ENCODE measurements at places on chromosomes 12 and 14.

DNA sequence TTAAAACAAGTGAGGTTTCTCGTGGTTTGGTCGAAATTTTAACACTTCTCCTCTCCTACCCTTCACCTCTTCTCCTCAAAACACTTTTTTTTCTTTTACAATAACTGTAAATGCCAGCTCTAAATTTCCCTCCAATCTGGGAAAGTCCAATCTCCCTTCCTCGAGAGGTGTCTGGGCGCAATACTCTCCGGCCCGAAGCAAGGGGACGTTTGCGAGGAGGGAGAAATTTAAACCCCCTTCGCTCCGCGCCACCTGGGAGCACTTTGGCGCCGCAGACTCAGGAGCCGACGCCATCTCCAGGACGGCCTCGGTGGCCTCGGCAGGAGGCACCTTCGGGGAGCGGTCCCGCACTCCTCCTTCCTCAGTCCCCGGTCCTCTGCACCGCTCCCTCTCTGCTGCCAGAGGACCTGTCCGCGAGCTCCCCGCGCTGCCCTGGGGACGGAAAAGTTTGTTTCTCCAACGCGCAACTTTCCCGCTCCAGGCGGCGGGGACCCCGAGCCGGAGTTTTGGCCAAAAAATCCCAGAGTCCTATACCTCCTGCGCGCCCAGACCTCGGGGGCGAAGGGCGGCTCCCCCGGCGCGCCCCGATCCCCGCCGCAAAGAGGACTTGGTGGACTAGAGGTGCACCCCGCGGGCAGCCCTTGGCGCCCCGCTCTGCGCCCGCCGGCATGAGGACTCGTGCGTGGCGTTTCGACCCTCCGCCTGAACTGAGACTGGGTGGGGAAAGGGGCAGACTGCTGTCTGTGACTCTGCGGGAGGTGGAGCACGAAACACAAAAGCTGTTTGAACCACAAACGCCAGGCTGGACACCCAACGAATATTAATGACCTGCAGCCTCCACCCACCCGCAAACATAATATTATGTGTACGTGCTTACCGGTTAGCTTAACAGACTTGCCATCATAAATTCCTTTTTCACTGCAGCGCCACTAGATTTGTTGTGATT lies 95.2 kb upstream of the HMGA2 start:
- no peak for DNase-seq

- no peak for DNase-seq
These were observed 56.7 kb upstream of the CHGA start for GRCh38 chr14:92866181-92866752.

GRCh38 chr12:88970740-88971139 lies 381.6 kb downstream of the DUSP6 start:
- DNase-seq = no peak

GRCh38 chr12:60451457-60451856 lies 855.6 kb downstream of the SLC16A7 start:
- DNase-seq = no peak

- DNase-seq = no peak
These were observed 7.6 kb downstream of the CEP170B start for GRCh38 chr14:104872469-104873341.

DNA sequence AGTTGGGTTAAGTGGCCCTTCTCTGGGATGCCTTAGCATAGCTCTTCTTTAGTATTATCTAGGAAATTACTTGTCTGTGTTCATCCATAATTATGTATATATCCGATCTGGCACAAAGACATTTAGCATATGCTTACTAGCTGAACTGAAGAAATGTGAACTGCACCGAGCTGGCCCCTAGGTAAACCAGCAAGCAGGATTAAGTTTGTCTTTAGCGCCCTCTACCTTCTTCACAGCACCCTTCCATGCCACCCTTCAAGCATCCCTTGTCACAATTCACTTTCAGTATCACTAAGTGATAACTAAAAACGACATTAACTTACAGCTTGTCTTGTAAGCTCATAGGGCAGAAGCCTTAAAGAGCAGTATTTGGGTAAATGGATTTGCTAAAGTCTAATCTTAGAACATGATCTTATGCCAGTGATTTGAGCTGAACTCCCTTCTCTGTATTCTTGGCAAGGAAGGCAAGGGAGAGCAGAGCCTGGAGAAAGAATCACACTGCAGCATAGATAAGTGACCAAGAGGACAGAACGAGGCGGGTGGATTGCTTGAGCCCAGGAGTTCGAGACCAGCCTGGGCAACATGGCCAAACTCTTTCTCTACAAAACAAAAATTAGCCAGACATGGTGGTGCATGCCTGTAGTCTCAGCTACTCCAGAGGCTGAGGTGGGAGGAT lies 2.6 kb upstream of the HAL start:
- no peak for DNase-seq

- DNase-seq = no peak
These were observed 168.2 kb downstream of the ZFP36L1 start for GRCh38 chr14:68624541-68625220.

DNA sequence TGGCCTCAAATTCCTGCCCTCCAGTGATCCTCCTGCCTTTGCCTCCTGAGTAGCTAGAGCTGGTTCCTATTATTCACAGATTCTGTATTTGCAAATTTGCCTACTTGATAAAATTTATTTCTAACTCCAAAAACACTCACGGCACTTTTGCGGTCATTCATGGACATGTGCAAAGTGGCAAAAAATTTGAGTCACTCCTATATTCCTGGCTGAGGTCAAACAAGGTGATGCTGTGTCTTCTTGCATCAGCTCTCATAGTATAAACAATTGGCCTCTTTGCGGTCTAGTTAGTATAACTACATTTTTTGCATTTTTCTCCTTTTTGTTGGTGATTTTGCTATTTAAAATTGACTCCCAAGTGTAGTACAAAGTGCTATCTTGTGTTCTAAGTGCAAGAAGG lies 24.7 kb downstream of the ATF1 start:
- DNase-seq = no peak

DNA sequence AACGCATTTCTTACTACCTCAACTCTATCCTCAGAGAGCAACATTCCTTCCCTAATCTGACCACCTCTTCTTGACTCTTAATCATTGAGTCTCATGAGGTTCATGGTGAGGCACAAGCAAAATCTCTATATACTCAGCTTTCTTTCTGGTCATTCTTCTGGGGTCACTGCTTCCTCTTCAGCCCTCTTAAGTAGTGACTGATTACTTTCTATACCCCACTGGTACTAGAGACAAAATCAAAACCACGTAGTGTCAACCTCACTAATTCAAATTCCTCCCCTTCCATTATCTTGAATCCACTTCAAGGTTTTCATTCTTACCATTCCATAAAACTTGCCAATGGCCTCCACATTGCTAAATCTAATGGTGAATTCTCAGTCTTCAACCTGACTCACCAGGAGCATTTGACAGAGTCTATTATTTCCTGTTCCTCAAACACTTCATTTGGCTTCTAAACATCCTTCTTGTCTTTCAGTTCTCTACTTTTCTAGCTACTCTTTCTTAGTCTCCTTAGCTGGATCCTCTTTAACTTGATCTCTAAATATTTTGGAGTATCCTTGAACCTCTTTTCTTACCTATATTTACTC lies 6.8 kb downstream of the WDHD1 start:
- no peak for DNase-seq

GRCh38 chr14:68970038-68970612 lies 9.0 kb downstream of the ACTN1 start:
- DNase-seq = no peak
